ENCODE measurements at places on chromosomes 2 and 18. TPM values are rescaled to one million over a fixed set of nuclear protein-coding genes. Genes with fewer than 3 reads are reported as not detected.

The SF3B1 gene
- total RNA-seq: 144 TPM

The SFXN5 gene
- total RNA-seq: 10.9 TPM

The SERPINB13 gene
- not detected for total RNA-seq

The MALL gene
- 17.4 TPM for total RNA-seq

DNA sequence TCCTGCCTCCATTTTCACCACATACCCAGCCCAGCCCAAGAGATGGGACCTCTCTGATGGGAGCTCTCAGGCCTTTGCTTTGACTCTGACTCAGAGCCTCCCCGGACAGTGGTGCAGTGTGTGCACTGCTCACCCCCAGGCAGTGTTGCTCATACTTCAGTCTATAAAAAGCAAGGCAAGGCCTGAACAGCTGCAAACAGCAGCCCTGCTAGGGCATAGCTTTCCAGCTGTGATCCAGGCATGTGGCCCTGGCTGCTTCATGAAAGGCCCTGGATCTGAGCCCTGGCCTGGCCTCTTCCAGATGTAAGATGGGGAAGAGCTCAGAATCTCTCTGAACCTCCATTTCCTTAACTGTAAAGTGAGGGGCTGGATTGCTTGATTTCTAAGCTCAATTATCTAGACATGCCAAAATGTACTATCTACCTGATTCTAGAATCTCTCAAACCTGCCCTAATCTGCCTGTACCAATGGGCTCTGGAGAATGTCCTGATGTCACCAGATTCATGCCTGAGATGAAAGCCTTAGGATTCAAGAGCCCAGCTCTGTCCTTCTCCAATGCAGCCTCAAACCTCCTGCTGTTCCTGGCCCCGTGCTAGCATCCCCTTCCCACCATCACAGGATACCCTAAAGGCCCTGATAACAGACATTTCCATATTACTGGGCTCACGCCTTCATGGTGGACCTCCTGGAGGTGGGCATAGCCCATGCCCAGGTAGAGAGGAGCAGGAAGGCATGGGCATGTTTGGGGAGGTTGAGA lies 206.9 kb downstream of the ARL4C start:
- H3K4me3 ChIP-seq: no peak overlapping the region
- no peak for DNase-seq
- H3K36me3 ChIP-seq: no peaks in the 10 kb centered on the region

DNA sequence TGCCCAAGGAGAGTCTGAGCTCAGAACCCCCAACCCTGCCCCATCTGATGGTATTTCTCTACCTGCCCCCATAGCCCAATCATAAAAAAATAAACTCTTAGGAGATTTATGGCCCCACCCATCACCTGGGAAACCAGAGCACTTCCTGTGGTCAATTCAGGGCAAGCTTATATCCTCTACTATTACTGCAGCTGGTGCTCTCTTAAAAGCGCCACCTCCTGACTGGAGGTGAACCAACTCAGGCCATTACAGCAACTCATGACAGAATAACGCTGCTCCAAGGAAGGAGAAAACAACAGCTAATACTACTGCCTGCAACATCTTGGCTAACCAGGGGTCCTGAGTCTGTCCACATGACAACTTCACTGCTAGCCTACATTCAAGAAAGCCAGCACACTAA lies 195.7 kb downstream of the MTCL1 start:
- no peak overlapping the region for H3K4me3 ChIP-seq
- no peaks in the 10 kb centered on the region for H3K27me3 ChIP-seq
- no peaks in the 10 kb centered on the region for H3K36me3 ChIP-seq
- no peak overlapping the region for H3K27ac ChIP-seq
- no peaks in the 10 kb centered on the region for H3K4me1 ChIP-seq

GRCh38 chr2:223956300-223956699 lies 963 bp upstream of the MRPL44 start:
- H3K36me3 ChIP-seq: no peaks in the 10 kb centered on the region
- H3K27ac ChIP-seq: peak overlapping the region; percentile 84
- DNase-seq: no peak
- H3K4me3 ChIP-seq: peak overlapping the region; percentile 97

GRCh38 chr2:98514879-98515249 lies 70.2 kb downstream of the INPP4A start:
- no peak for DNase-seq
- no peak overlapping the region for H3K4me3 ChIP-seq
- peak overlapping the region; percentile 72 for H3K27ac ChIP-seq
- peaks cover 18% of the 10 kb centered on the region for H3K4me1 ChIP-seq
- no peaks in the 10 kb centered on the region for H3K27me3 ChIP-seq

DNA sequence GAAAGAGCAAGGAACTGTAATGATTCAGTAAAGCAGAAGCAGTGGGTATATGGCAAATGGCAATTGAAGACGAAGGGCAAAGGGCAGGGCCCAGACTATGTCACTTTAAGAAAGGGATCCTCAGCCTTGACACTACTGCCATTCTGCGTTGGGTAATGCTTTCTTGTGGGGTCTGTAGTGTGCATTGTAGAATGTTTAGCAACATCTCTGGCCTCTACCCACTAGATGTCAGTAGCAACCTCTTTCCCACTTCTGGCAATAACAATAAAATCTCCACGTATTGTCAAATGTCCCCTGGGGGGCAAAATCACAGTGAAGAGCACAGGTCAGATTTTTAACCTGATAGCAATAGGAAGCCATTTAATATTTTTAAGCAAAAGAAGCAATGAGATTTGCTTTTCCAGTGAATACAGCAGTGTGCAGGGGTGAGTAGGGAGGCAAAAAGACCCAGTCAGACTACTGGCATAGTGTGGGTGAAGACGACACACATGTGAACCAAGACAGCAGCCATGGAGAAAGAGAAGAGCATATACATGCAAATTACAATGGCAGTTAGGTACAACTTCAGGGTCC lies 209.5 kb downstream of the DYM start:
- H3K36me3 ChIP-seq: no peaks in the 10 kb centered on the region
- no peak overlapping the region for H3K4me3 ChIP-seq
- DNase-seq: no peak
- H3K27ac ChIP-seq: no peak overlapping the region

DNA sequence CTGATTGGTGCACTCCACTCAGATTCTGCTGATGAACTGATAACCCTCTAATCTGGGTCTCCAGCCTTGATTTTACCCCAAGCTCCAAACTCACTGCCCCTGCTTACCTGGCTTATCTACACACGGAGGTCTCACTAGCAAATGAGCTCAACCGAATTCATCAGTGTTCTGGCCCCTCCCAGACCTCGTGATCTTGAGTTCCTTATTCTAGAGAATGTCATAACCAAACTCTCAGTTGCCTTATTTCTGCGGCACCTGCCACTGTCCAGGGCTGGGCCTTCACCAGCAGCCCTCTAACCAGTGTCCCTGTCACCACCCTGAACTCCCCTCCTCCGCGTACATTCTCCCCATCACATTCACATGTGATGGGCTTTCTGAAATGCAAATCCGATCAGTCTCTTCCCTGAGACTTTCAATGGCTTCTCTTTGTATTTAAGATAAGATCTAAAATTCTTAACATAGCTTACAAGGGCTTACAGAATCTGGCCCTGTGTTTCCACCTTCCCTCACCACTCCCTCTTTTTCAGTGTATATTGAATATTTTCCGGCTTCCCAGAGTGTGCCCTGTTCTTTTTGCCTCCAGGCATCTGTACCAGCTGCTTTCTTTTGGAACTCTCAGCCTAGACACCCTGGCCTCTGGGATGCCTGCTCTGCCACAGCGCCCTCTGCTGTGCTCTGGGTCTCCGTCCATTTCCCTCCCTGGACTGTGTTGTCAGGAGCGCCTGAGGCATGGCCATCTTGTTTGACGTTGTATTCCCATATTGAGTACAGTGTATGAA lies 31.1 kb downstream of the NAB1 start:
- H3K4me3 ChIP-seq: no peak overlapping the region
- no peak for DNase-seq
- H3K27me3 ChIP-seq: no peaks in the 10 kb centered on the region
- peaks cover 21% of the 10 kb centered on the region for H3K4me1 ChIP-seq

DNA sequence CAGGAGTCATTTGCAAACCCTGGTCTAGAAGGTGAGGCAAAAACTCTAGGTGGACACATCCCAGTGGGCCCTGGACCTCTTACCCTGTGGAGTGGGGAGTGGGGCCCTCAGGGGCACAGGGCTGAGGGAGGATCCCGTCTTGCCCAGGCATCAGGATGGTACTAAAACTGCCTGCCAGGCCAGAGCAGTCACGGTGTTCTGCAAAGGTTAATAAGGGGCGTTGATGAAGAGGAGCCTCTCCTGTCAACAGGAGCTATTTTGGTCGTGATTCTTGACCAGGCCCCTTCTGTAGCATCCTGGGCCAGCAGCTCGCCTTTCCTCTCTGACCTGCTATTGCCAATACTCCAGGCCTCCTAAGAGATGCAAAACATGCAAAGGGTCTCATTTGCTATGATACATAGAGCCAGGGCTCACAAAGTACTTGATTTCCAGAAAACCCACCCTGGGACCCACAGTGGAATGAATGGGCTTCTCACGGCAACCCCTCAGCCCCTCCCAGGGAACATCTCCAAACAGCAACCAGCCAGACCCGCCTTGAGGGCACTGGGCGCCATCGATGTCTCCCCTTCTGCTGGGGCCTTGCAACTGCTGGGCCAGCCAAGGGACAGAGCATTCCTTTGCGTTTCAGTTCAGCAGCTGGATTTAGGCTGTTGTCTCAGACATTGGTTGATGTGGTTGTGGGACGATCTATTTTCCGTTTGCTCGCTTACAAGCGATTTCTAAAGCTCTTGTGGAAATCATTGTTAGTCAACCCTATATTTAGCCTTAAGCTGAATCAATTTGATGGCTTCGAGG lies 111.1 kb downstream of the PDCL3 start:
- no peak overlapping the region for H3K27ac ChIP-seq
- H3K36me3 ChIP-seq: no peaks in the 10 kb centered on the region
- H3K4me3 ChIP-seq: no peak overlapping the region
- H3K4me1 ChIP-seq: peaks cover 8% of the 10 kb centered on the region

DNA sequence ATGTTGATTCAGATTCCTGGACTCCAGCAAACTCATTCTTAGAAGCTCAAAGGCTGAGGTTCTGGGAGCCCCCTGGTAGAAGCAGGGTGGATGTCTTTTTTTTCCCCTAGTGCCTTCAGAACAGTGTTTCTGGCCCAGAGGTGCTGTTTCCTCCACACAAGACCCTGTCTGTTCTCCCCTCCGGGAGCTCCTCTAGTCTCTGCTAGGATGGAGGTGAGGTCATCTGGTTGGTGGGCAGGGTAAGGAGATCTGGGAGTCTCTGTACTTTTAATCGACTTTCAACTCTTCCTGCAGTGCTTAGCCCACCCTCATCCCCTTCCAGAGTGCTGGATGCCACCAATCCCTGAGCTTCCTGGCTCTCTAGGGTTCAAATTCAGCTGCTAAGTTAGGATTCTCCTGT lies 192.0 kb downstream of the SH3BP4 start:
- H3K27me3 ChIP-seq: peaks cover under 1% of the 10 kb centered on the region
- no peak for DNase-seq
- H3K4me1 ChIP-seq: no peaks in the 10 kb centered on the region
- H3K27ac ChIP-seq: no peak overlapping the region
- no peaks in the 10 kb centered on the region for H3K36me3 ChIP-seq

DNA sequence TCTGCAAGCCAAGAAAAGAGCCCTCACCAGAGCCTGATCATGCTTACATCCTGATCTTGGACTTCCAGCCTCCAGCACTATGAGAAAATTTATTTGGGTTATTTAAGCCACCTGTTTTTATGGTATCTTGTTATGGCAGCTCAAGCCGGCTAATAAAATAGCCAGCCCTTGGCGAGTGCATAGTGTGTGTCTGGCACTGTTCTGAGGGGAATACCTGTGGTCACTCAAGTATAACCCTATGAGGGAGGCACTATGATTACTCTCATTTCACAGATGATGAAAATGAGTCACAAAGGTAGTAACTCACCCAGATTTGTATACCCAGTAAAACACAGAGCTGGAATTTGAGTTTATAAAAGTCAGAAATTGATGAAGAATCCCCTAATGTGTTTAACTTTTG lies 556.9 kb upstream of the SETBP1 start:
- H3K4me1 ChIP-seq: no peaks in the 10 kb centered on the region
- H3K36me3 ChIP-seq: no peaks in the 10 kb centered on the region
- H3K27ac ChIP-seq: no peak overlapping the region
- H3K4me3 ChIP-seq: no peak overlapping the region
- DNase-seq: no peak
